ENCODE measurements at places on chromosomes 1 and 21. TPM values are rescaled to one million over a fixed set of nuclear protein-coding genes. Genes with fewer than 3 reads are reported as not detected.

DNA sequence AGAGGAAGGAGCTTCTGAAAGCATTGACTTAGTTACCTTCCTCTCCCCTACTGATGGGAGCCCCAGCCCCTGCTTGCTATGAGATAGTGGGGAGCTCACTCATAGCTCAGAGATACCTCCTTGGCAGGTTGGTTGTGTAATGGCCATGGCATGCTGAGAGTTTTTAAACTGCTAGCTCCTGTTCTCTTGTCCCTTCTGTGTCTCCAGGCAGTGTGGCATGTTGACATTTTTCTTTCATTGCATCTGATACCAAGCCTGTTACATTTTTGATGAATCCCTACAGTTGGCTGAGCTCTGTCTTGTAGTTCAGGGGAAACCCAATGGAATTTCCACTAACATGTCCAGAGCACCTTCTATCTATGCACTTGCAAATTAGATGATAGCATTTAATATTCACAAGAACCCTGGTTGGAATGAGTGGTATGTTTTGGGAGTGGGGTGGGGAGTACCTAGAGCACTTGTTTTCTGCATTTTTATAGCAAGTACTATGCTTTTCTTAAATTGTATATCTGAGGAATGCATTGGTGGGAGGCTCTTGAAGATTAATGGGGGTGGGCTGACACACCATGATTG is 39.1 kb upstream of the EFCAB14 start:
- no peak for DNase-seq

GRCh38 chr21:15031790-15032357 is 32.9 kb downstream of the NRIP1 start:
- no peak for DNase-seq

DNA sequence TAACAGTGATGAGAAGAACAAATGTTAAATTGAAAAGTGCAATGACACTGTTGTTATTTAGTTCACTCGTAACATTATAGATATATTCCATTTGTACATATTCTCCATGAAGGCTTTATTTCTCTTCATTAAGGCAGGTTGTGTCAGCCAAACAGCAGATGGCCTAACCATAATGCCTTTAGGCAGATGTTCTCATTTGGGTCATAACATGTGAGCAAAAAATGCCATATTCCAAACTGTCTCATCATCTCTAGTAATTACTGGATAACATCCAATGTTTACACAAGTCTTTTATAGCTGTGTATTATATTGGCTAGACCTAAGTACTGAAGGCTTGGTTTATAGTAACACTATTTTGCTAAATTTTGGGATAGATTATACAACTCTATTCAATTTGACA is 87.2 kb upstream of the CHODL start:
- DNase-seq = no peak

GRCh38 chr1:35047188-35047858 is 15.6 kb upstream of the ZMYM6 start:
- peak; percentile 96 for DNase-seq

DNA sequence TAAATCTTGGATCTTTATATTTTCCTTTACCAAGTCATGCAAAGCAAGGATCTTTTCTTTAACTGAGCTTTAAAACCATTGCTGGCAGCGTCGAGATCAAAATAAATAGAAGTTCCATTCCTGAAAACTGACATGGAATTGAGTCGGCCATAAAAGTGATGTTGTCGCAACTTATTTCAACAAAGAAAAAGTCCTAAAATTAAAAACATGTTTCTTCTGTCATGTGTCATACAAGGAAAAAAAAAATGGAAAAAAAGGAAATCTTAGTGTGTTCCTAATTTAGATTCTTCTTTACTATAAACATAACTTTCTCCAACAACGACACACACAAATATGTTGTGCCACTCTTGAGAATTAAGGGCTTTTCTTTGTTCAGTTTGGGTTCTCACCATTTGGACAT is 34.9 kb downstream of the GREM2 start:
- no peak for DNase-seq

DNA sequence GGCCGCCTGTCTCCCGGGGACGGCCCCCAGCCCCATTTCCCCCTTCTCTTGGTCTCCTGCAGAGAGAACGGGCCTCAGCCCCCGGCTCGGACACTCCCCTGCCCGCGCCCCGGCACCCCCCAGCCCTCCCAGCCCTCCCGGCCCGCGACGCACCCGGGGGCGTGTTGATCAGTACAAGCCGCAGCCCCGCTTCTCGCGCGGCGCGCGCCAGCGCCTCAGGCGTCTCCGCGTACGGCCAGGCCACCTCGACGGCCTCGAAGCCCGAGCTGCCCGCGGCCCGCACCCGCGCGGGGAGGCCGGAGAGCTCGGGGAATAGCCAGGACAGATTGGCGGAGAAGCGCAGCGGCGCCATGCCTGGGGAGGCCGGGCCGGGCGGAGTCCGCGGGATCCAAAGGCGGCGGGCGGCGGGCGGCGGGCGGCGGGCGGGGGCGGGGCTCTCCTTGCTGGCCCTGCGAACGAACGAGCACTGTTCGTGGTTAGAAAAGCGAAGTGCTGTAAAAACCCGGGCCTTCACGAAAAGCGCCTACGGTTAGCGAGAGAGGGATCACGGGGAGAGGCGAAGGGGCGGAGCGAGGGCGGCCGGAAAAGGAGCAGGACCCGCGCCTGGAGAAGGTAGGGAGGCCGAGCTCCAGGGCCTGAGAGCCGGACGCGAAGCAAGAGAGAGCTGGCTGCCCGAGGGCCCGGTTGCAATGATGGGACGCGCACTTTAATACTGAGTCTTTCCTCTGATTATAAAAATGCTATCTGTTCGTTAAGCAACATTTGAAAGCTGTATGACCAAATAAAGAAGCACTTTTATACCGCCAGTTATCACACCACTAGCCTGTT is at the start of gene HYI:
HYI (minus strand) TSS at position 490 of the 828 bp plus-strand sequence; CDS start at position 352, 138 bp downstream.
- DNase-seq = peak; percentile 86

DNA sequence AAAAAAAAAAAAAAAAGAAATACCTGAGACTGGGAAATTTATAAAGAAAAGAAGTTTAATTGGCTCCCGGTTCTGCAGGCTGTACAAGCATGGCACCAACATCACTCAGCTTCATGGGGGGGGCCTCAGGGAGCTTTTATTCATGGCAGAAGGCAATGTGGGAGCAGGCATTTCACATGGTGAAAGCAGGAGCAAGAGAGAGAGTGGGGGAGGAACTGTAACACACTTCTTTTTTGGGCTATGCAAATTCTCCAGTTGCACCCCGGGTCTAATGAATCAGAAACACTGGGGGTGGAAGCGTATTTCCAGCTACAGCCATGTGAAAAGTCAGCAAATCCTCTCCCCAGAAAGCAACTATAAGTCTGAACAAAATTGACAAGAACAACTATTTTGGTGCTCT is 11.8 kb upstream of the SOD1 start:
- DNase-seq = no peak

DNA sequence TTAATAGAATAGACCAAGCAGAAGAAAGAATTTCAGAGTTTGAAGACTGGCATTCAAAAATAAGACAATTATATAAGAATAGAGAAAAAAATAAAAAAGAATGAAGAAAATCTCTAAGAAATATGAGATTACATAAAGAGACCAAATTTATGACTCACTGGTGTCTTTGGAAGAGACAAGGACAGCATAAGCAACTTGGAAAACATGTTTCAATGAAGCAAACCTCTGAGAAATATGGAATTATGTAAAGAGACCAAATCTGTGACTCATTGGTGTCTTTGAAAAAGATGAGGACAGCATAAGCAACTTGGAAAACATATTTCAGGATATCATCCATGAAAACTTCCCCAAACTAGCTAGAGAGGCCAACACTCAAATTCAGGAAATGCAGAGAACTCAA is 60.4 kb upstream of the LYPLAL1 start:
- DNase-seq = no peak

DNA sequence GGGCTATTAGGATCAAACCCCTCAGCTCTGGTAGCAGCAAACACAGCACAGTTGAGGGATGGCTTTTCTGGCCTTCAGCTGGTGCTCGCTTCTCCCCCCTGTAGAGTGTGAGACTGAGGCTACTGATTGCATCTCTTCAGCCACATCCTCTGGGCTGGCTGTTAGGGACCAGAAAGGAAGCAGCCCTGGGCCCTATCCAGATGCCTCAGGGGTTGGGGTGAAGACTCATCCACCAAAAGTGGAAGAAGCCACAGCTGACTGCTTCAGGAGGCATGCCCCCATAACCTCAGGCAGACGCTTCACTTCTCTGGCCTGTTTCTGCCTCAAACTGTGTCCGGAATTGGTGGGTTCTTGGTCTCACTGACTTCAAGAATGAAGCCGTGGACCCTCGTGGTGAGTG is 6.2 kb upstream of the TMEM200B start:
- no peak for DNase-seq

DNA sequence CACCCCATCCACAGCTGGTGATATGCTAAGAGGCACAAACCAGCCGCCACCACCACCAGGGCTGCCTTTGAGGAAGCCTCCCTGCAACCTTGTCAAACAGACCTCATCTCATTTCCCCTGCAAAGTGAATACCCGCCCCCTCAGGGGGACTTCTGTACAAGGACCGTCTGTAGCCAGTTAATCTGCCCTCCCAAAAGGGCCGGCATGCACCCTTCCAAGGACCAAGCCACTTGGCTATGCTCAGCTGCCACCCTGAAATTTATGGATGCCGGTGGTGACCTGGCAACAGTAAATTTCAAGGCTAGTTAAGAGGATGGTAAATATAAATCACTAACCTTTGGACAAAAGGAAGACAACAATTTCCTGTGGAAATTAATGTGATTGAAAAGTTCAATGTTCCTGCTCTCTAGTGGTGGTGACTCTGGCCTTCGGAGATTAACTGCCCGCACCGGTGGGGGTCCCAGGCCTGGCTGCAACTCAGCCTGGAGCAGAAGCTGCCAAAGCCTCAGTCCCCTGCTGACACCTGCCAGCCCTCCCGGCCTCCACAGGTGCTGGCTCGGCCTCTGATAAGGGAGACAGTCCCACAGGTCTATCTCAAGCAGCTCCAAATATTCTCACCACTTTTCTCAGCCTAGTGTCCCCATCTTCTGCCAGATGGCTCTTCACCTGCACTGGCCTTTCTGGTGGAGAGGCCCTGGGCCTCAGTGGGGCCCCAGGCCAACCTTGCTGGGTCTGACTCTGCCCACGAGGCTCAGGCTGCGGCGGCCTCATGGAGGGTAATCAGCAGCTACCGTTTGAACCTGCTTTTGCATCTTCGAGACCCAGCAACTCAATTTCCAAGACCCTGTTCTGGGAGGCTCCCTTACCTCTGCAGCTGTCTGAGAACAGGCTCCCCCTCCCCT is 12.2 kb downstream of the TMEM53 start:
- DNase-seq = no peak

- DNase-seq = no peak
Measured at GRCh38 chr1:44336668-44337067, 18.4 kb downstream of the ERI3 start.

DNA sequence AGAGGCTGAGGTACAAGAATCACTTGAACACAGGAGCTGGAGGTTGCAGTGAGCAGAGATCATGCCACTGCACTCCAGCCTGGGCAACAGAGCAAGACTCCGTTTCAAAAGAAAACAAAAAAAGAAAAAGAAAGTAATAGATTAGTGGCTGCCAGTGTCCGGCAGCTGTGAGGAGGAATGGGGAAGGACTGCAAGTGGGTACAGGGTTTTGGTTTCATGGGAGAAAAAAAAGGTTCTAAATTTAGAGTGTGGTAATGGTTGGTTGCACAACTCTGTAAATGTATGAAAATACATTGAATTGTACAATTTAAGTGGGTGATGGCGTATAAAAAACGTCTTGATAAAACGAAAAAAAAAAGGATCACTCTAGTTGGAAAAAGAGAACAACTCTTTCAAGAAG is 6.7 kb downstream of the TAF1A start:
- no peak for DNase-seq

- no peak for DNase-seq
Measured at GRCh38 chr1:196415978-196416377, 192.3 kb downstream of the KCNT2 start.

GRCh38 chr1:180278596-180279395 is 48.7 kb downstream of the LHX4 start:
- DNase-seq = no peak

DNA sequence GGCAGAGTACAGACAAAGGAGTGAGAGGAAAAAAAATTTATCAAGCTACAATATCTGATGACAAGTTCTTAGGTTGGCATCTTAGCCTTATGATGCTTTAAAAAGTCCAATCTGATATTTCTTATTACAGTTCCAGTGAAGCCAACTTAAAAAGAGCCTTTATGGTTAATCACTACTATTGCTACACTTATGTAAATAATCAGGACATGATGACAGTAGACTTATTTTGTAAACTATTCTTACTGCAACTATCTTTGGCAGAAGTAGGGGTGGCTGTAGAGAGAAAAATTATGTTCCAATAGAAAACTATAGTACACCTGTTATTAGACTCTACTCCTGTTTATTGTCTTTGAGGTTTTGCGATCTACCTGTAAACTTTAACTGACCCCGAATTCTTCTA is 25.8 kb upstream of the NUF2 start:
- no peak for DNase-seq

ADGRL4 gene
- 139 TPM for total RNA-seq

APCS gene
- total RNA-seq = not detected

CFHR1 gene
- total RNA-seq = 1.1 TPM

KCNC4 gene
- total RNA-seq = 6.8 TPM

TSACC gene
- total RNA-seq = not detected

NEK7 gene
- 187 TPM for total RNA-seq

GUK1 gene
- 217 TPM for total RNA-seq

All from fibroblast of the aortic adventitia (primary cell).